ENCODE measurements at places on chromosomes 7 and 10.

- DNase-seq = no peak
These were observed 249.2 kb downstream of the SFMBT2 start for GRCh38 chr10:7161484-7162250.

- DNase-seq = no peak
These were observed 48.5 kb upstream of the ADRB1 start for GRCh38 chr10:113995201-113995600.

GRCh38 chr10:99872367-99873162, 90.1 kb downstream of the ABCC2 start:
- DNase-seq = peak; percentile 51

DNA sequence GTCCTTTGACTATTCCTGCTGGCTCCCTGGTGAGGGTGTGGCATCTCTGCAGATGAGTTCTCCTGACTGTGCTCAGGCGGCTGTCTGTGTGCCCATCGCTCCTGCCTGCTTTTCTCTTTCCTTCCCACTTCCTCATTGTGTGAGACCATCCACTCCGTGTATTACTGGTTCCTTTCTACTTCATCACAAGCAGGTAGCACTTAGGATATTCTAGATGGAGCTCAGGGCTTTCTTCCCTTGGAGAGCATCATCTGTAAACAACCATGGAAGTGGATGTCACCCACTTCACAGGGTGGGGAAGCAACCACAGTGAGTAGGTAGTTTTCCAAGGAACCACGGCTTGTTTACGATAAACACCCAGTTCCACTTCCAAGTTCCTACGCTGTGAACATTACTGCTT, 15.7 kb downstream of the DNAJB6 start:
- DNase-seq = no peak

GRCh38 chr10:5504146-5505072, 5.0 kb upstream of the CALML5 start:
- DNase-seq = no peak

DNA sequence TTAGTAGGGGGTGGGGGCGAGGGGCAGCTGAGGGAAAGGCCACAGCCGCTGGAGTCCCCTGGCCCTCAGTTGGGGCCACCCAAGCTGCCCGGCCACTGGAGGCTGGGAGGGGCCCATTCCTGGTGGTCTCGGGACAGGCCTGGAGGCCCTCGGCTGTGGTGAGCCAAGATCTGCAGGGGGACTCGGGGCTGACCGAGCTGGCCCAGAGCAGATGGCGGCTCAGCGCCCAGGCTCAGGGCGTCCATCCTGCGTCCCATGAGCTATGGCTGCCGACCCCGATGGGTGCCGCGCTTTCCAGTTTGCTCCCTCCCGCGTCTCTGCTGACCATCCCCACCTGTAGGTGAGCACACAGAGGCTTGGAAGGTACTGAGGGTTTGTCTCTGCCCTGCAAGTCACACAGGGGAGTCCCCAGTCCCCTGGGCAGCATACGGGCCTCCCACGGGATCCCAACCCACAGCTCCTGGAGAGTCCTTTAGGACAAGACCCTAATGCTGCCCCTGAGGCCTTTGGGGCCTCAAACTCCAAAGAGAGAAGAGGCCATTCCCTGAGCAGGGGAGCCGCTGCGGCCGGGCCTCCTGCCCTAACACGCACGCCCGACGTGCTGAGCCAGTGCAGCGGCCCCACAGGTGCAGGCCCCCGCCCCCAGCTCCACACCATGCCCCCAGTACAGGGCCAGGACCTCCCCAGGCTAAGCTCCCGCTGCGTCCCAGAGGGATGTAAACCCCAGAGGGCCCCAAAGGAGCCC, 107.2 kb downstream of the MICALL2 start:
- no peak for DNase-seq

GRCh38 chr7:75644589-75644988, 94.2 kb downstream of the HIP1 start:
- DNase-seq = no peak

DNA sequence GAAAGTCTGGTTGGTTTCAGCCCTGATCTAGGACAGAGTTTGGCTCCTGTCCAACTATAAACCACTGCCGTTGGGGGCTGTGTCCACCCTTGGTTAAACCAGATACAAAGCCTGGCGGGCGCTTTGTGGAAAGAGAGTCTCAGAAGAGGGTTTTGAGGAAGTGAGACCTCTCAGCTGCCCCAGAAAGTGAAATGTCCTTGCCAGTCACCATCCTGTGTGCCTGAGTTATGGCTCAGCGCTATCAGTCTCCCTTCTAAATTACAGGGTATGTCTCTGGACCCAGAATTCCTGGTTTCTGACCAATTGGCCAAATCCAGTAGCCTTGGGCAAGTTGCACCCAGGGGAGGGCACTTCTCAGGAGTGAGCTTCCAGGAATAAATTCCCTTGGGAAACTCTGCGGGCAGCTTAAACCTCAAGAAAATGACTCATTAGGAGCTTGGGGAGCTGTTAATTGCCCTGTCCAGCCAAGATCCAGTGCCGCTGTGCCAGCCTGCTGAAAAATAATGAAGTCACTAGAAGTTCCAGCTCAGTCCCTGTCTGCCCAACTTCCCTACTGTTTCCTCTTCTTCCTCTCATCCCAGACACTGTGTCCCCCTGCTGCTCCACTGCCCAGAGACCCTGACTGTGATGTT, 66.7 kb upstream of the PDZD8 start:
- peak; percentile 95 for DNase-seq

DNA sequence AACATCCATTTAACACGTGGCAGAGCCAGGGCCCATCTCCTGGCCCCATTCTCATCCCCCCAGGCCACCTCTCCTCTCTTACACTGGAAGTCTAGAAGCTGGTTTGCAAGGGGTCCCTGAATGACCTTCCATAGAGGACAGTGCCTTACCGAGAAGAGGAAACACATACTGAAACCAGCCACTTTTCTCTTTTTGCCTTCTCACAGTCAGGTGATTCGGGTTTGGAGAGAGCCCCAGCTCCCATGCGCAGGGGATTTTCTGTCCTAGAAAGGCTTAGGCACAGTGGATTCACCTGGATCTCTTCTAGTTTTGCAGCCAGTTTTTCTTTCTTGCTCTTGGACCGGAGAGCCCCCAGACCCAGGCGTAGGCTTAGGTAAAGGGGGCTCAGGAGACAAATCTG, 334.1 kb upstream of the C7orf33 start:
- no peak for DNase-seq

DNA sequence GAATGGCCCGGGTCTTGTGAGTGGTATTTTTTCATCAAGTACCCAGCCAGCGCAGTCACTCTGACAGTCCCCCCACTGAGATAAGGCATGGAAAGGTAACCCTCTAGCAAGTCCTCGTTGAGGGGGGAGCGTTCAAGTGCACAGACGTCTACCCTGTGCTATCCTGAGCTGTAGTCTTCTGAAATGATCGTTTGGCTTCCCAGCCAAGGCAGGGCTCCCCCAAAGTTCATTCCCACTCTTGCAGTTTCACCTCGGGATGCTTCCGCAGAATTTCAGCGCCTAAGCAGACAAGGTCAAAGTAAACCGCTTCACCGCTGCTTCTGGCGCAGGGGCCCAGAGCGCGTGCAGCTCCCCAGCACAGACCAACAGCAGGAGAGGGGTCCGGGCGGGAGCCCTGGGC, 1.8 kb downstream of the INSYN2A start:
- no peak for DNase-seq
